ENCODE measurements at places on chromosomes 1 and 21.
A peak's percentile ranks its signal among the peaks of the same experiment; 100 is the strongest.

GRCh38 chr1:235918465-235918864 lies 51.8 kb upstream of the LYST start:
- DNase-seq: no peak

DNA sequence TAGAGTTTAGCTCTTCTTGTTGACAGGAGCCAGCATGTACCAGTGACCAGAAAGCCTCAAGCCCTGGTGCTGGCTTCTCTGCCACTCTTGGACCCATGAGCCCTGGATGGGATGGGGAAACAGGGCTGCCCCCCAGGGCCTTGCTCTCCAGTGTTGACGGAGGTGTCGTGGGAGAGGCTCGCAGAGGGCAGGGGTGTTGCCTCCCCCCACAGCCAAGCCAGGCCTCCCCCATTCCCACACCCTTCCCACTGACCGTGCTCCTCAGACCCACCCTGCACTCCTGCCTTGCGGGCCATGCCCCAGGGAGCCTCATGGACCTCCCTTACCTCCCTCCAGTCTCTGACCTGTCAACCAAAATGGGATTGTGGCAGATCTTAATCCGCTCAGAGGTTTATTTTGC lies 123.8 kb upstream of the COL6A1 start:
- DNase-seq: no peak

DNA sequence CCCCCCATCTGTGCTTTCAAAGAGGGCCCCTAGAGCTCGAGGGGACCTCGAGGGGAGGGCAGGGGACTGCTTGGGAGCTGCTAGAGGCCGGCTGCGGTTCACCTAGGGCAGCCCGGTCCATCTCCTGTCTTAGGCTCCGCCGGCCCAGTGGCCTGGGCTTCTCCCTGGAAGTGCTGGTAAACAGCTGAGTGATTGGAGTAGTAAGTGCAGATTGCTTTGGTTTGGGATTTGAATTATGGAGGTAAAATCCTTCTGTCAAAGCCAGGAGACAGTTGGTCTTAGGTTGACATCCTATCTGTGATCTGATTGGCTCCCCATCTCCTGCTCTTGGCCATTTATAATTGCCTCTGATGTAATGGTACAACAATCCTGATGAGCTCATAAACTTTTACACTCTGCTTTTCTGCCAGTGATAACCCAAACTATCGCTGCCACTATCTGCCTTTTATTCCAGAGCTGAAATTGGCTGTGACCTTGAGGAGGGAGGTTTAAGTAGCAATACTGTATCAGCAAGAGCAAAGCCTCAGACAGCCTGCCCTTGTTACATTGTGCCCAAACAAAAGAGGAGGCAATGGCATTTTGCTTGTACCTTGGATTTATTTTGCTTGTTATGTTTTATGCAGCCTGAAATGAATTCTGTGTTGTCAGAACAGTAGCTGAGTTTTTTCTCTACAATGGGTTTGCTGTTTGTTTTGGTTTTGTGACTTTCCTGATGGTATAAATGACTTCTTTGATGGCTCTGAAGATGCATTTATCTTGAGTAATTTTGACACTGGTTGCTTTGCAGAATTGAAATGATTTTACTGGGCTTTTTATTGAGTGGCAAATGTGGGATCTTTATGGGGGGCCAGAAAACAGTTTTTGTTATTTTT lies 2.4 kb downstream of the ARID1A start:
- peak; percentile 84 for DNase-seq

GRCh38 chr1:225156254-225156653 lies 226.8 kb downstream of the DNAH14 start:
- DNase-seq: no peak

GRCh38 chr1:204278251-204278650 lies 64.5 kb upstream of the GOLT1A start:
- no peak for DNase-seq

- no peak for DNase-seq
Measured at GRCh38 chr1:1599030-1599934, 653 bp downstream of the FNDC10 start.

DNA sequence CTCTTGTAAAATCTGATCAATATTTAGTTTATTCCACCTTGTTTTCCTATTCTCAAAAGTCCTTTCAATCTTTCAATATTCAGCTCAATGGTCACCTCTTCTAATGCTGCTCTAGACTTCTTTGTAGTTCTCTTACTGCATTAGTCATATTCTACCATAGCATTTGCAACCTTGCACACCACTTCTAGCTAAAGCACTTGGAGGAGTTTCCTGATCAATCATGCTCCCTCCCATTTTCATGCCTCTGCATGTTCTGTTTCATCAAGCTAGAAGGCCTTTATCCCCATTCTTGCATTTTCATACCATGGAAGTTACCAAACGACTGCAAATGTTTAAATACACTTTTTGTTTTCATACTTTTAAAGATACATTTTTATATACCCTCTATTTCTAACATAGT lies 72.1 kb downstream of the SLC5A9 start:
- DNase-seq: no peak

- no peak for DNase-seq
Measured at GRCh38 chr1:203185061-203185461, 1.4 kb downstream of the CHI3L1 start.

- no peak for DNase-seq
Measured at GRCh38 chr1:160108888-160109662, 6.5 kb upstream of the ATP1A2 start.

DNA sequence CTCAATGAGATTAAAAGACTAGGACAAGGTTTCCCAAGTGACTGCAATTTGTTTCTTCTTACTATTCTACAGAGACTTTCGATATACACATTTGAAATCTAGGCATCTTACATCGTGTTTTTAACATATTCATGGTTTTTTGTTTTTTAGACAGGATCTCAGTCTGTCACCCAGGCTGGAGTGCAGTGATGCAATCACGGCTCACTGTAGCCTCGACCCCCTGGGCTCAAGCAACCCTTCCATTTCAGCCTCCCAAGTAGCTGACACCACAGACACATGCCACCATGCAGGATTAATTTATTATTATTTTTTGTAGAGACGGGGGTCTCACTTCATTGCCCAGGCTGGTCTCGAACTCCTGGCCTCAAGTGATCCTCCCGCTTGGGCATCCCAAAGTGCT lies 1.5 kb downstream of the PDZK1 start:
- no peak for DNase-seq
